ENCODE measurements at places on chromosomes 1 and 21.

DNA sequence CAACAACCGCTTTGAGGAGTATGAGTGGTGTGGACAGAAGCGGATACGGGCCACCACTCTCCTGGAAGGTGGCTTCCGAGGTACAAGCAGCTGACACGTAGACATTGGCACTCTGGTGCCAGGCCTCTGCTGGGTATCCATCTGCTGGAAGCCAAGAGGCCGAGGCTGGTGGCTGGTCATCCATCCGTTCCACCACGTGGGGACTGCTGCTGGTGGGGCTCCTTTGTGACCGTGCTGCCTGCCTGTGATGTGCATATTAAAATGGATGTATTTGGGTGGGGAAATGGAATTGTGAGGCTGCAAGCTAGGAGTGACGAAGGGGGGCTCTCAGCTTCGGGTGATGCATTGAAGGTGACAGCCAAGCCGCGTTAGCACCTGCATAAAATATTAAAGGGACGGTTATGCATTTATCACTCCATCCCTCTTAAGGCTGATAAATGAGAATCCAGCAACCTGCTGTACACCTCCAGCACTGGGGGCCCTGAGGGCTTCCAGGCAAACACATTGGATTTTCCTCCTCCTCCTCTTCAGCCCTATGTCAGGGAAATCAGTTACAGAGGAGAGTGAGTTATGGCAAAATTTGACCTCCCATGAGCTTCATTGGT, 38.1 kb downstream of the TMEM53 start:
- no peak for DNase-seq

- DNase-seq = no peak
These were observed 21.0 kb downstream of the PDE9A start for GRCh38 chr21:42674351-42674940.

- no peak for DNase-seq
These were observed 8.2 kb upstream of the GRIK3 start for GRCh38 chr1:37042506-37042905.

- no peak for DNase-seq
These were observed 1.2 kb downstream of the ATP2B4 start for GRCh38 chr1:203627851-203628200.

DNA sequence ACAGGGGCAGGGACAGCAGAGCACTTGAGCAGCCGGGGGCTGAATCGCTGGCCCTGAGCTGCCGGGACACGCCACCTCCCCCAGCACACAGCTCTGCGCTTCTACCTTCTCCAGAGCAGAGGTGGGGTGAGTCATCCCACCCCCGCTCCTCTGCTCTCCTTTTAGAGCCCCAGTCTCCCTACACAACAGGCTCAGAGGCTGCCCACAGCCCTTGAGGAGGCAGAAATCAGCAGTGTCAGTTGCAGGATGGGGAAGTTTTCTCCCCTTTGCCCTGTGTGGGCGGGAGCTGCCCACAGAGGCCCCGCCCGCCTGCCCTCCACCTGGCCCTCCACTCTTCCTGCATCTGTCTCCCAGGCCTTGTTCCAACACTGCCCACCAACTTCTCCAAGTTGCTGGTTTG, 94.6 kb downstream of the STUM start:
- DNase-seq = no peak

DNA sequence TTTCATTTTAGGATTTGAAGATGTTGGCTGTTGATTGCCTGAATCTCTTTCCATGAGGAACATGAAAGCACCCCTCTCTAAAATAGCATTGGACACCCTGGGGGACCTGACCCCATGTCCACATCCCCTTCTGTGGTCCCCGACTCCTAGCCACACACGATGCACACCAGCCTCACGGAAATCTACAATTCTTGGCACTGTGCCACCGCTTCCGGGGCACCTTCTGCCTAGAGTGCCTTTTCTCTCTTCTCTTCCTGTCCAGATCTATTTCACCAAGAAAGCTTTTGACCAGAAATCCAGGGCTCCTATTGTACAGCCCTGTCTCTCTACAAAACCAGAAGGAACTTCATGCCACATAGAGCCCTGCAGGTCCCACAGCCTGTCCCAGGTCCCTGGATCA, 50.3 kb downstream of the MYSM1 start:
- no peak for DNase-seq

DNA sequence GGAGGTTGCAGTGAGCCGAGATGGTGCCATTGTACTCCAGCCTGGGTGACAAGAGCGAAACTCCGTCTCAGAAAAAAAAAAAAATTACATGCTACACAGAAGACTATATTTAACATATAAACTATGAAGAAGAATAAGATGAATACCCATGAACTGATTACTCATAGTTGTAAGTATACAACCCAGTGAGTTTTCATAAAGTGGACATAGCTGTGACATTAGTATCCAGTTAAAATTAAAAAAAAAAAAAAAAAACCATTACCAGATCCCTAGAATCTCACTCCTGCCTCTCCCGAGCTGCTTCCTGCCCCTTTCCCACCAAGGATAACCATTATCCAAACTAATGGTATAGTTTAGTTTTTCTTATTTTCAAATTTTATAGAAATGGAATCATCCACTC, 37.4 kb downstream of the UBE4B start:
- no peak for DNase-seq

DNA sequence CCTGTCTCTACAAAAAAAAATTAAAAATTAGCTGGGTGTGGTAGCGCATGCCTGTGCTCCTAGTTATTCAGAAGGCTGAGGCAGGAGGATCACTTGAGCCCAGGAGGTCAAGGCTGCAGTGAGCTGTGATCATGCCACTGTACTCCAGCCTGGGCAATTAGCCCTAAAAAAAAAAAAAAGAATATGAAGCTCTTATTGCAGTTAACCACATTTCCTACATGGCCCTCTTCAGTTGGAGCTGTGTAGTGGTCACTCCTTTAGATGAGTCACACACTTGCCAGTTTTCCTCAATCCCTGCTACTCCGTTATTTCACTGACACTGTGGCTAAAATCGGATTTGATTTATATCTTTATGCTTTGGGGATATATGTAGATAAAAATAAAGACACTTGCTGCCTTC, 11.8 kb downstream of the NFYC start:
- no peak for DNase-seq

- no peak for DNase-seq
These were observed 8.7 kb downstream of the CTXND2 start for GRCh38 chr1:150895618-150896017.

Measured in NCI-H187 treated with DMSO at 0.1 percent for 48 hours (cell line).